Esophagus squamous epithelium (tissue), 5 donors: ENCODE measurements at places on chromosomes 2 and 18. TPM values are rescaled to one million over a fixed set of nuclear protein-coding genes. Genes with fewer than 3 reads are reported as not detected.

GRCh38 chr18:3424280-3424890 is 25.6 kb upstream of the TGIF1 start:
- no peak for DNase-seq

DNA sequence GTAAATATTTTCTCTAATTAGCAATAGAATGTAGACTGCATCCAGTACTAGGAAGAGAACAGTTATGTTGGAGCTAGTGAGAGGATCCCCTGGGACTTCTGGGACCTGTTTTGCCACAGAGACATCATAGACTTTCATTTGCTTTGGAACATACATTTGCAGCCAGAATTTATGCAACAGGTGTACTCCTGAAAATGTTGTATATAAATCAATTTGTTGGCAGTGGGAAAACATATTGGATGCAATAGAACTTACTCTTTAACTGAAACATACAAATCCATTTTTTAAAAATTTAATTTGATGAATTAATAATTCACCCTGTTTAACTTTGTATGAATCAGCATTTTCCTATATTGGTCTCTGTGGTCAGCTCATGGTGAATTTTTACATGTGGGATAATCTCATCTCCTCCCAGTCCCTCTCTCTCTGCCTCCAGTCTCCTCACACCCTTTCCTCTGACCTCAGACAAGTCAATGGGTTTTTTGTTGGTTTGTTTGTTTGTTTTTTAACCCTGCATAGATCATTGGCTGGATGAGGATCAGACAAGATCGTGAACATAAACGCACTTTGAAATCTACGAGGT is 263.0 kb downstream of the LPIN1 start:
- DNase-seq, result no peak

GRCh38 chr2:195442458-195443175 is 214.4 kb upstream of the SLC39A10 start:
- DNase-seq, result no peak

GRCh38 chr2:186477790-186478189 is 8.3 kb upstream of the ZC3H15 start:
- DNase-seq, result no peak

DNA sequence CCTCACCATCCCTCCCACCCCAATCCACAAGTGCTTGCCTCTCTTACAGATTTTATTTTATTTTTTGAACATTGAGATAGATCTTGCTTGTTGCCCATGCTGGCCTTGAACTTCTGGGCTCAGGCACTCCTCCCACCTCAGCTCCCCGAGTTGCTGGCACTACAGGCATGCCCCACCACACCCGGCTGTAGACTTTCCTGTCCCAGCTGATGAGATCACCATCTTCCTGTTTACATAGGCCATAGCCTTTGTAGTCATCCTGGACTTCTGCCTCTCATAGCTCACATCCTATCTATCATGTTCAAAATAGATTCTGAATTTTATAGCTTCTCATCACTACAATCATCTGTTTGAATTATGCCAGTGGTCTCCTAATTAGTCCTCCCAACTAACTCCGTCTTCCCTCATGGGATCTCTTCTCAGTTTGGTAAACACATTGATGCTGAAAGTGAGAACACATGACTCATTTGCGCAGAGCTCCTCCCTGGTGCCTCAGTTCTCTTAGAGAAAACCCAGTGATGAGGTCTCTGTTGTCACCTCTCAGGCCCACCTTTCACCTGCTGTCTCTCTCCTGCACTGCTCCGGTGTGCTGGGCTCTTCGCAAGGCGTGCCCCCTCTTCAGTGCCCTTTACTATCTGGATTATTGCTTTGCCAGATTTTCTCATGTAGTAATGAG is 243.0 kb downstream of the ZNF407 start:
- DNase-seq, result no peak

GRCh38 chr2:204060841-204061240 is 124.3 kb downstream of the ICOS start:
- DNase-seq, result no peak

Gene KCNK3
- 0.66 TPM for total RNA-seq

Gene NEU4
- total RNA-seq, result not detected

Gene ERICH2
- total RNA-seq, result not detected

Gene PROC
- total RNA-seq, result not detected

Gene POTEF
- not detected for total RNA-seq
